AML-193 (cell line): ENCODE measurements at places on chromosomes 2 and 18.

DNA sequence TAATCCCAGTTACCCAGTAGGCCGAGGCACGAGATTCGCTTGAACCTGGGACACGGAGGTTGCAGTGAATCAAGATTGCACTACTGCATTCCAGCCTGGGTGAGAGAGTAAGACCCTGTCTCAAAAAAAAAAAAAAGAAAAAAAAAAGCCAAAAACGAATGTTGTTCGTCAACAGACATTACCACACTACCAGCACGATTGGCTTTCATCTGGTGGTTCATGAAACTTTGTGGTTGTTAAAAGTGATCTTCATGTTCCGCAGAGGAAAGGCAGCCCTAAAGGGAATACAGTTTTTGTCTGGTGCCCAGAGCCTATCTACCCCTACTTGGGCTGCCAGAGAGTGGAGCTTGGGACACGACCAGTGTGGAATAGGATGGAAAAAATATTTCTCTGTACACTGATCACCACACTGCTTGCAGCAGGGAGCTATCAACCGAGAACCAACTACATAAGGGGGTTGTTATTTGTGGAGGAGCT, 13.6 kb upstream of the CXCR4 start:
- no peak for DNase-seq

DNA sequence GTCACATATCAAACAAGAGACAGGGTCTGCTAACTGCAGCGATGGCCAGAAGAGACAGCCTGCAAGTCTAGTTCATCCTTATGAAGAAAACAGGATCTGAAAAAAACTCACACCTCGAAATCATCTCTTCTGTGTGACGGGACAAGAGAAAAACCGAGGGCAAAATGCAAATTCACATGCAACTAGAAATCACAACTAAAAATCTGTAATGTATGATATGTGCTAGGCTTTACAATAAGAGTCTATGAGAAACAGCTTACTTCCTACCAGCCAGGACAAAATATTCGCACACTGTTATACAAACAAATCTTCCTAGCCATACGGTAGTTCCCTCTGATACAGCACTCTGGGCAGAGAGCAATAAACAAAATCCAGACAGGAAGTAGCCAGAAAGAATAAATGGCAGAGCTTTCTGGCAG, 48.8 kb downstream of the ANKRD44 start:
- DNase-seq: no peak

DNA sequence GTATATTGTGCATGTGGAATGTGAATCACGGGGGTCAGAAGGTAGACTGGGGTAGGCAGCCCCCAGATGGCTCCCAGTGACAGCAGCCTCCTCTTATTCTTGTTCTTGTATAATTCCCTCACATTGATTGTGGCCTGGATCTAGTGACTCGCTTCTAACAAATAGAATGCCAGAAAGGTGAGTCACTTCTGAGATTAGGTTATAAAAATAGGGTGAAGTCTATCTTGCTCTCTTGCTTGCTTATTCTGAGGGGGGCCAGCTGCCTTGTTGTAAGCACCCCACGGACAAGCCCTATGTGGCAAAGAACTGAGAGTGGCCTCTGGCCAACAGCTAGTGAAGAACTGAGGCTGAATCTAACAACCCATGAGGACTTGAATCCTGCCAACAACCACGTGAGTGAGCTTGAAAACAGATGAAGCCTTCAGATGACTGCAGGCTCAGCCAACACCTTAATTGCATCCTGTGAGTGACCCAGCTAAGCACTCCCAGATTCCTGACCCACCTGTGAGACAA, 15.6 kb upstream of the RMND5A start:
- no peak for DNase-seq

DNA sequence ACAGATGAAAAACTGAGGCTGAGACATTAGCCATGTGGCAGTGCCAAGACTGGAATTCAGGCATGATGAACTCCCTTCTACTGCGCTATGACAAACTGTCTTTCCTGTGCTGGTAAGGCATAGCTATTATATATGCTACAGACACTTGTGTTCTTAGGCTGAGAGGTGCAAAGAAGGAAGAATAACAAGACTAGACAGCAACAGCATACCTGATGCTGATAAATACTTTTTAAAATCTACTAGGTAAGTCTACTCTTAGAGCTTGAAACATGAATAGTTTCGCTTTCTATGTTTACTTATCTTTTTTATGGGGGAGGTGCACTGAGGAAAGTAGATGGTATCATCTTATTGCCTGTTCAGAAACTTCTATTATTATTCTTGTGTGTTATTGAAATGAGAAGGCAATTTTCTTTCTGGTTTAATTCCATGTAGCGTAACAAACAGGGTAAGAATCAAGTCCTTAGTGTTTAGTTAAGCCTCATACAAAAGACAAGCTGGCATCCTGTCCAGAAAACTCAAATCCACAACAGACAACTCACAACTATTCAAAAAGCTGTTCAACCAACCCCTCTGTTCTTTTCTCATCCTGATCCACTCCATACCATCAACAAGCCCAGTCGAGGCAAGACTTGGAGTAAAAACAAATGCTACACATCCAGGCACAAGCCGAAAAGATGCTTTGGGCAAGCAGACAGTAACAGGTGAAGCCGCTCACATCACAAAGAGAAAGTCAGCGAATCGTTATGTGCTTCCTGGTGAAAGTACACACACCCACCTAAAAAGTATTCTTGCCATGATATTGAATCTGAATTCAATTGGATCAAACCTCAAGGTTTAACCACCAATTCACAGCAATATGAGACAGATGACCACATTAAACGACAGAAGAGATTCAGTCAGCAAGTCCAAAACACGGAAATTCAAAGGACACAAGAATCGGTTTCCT, 1.5 kb downstream of the TTC32 start:
- no peak for DNase-seq

- DNase-seq: no peak
Observed at GRCh38 chr2:181784556-181784955, 104.2 kb upstream of the NEUROD1 start.

GRCh38 chr2:202178346-202178958, 59.9 kb downstream of the SUMO1 start:
- peak; percentile 43 for DNase-seq

- no peak for DNase-seq
Observed at GRCh38 chr18:51257150-51257549, 59.7 kb upstream of the MEX3C start.

DNA sequence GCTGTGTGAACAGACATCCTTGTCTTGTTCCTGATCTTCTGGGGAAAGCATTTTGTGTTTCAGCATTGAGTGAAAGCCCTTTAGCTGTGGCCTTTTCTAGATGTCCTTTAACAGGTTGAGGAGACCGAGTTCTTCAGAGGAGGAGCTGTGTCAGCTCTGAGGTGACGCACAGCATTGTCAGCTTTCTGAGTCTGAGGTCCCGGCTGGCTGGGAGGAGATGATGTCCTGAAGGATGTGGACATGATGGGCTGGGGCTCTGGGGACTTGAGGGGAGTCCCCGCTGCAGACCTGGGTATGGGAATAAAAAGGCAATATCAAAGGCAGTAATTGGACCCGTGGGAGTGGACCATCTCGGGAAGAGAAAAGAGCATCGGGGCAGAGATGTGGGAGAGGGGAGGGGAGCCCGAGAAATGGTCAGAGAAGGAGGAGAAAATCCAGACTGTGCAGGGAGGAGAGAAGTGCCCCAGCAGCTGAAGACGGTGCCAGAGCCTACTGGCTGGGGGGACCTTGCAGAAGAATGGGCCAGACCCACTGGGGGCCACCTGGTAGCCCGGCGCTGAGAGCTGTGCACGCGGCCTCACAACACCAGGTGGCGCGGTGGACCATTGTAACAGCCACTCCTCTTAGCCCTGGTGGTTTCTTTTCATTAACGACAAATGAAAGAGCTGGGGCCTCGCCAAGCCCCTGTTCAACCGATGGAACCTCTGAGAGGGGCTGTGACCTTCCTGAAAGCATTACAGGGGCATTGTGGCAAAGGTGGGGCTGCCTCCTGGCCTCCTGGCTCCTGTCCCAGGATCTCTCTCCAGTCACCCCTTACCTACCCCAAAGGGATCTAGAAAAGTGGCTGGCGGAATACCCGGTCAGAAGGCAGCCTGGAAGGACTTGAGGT, 61.6 kb downstream of the ST3GAL5 start:
- DNase-seq: peak; percentile 58

- peak; percentile 77 for DNase-seq
Observed at GRCh38 chr2:43210467-43211303, 15.7 kb downstream of the ZFP36L2 start.

DNA sequence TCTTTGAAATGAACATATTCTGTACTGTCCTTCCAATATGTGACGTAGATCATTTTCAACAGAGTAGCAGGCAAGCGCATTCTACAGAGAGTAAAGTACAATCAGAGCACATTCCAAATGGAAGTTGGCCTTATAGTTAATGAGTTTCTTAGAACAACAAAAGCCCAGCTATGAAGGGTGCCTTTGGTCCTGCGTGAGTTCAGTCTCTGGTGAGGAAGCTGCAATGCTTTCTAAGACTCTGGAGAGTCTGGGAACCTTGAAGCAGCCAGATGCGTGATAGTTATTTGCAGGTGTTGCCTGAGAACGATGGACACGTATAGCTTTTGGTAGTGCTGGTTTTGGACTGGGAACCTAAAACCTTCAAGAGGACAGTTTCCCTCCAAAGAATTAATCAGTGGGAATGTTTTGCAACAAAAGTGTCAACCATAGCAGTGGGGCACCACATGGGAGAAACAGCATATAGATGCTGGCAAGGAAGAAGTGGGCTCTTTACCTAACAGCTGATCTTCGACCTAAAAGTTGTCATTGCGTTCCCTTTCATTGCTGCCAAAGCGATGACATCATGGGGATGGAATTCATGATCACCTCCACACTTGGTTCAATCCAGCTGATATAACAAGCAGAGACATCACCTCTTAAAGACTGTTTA, 9.3 kb upstream of the SNORC start:
- no peak for DNase-seq

- DNase-seq: no peak
Observed at GRCh38 chr2:55123851-55124269, 73.6 kb upstream of the RTN4 start.

- DNase-seq: no peak
Observed at GRCh38 chr2:214904634-214905033, 95.2 kb upstream of the BARD1 start.

- DNase-seq: peak; percentile 60
Observed at GRCh38 chr2:189580658-189581353, at the start of gene SLC40A1. TSS of gene SLC40A1 (minus strand) at chr2:189580786. CDS start at chr2:189580460, 326 bp downstream.

DNA sequence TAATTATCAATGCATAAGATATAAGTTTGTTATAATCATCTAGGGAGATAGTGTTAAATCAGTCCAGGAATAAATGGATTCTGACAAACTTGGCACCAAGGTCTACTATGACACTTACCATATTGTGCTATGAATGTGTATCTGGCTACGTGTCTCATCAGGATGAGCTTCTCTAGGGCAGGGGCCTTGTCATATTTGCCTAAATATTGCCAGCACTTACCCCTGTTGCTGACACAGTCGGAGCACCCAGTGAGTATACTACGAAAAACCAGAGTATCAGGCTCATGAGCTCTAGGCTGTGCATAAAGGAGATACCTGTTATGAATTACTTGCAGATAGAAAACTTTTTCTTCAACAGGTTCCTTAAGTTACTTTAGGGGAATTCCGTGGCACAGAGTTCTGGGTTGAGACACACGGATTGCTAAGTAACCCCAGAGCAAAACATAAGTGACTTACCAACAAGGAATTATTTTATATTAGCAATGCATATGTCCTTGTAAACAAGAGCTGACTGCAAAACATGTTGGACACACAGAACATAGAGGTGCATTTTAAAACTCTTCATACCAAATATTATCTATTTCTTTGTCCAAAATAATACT, 7.7 kb upstream of the TTC39C start:
- DNase-seq: no peak

GRCh38 chr18:68772268-68772667, 25.6 kb upstream of the CCDC102B start:
- DNase-seq: no peak

- no peak for DNase-seq
Observed at GRCh38 chr2:8279506-8279905, 402.4 kb upstream of the ID2 start.

- DNase-seq: no peak
Observed at GRCh38 chr2:129233751-129234406, 745.6 kb upstream of the RAB6C start.

- no peak for DNase-seq
Observed at GRCh38 chr2:201996006-201996405, 37.6 kb upstream of the FZD7 start.

- DNase-seq: no peak
Observed at GRCh38 chr18:4198956-4199355, 256.2 kb downstream of the DLGAP1 start.

DNA sequence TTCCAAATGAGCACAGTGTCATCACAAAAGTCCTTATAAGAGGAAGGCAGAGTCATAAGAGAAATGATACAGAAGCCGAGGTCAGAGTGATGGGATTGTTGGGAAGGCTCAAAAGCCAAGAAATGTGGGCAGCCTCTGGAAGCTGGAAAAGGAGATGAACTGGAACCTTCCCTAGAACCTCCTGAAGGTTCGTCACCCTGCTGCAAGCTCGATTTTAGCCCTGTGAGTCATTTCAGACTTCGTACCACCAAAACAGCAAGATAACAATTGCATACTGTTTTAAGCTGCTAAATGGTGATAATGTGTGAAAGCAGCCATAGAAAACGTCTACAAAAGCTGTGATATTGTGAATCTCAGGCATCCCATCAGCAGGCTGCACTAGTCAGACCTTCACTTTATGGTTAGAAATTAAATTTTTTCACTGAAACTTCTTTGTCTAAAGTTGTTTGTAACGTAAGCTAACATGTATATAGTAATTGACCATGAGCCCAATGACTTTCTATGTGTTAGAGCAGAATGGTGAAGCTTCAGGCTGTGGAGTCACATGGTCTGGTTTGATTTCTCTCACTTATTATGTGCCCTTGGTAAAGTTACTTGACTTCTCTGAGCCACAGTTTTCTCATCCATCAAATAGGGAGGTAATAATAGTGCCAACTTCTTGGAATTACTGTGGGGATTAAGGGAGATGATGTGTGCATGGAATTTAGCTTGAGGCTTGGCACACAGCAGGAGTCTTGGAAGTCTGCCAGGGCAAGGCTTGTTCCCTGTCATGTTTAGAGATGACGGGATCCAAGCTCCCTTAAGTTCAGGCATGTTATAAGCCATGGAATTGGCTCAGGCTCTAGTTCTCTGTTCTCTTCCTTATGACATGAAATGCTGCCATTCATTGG, 132.0 kb upstream of the CCDC195 start:
- no peak for DNase-seq

GRCh38 chr2:217147818-217148217, 288.0 kb upstream of the TNP1 start:
- DNase-seq: no peak

GRCh38 chr2:192953116-192953515, 758.4 kb upstream of the TMEFF2 start:
- DNase-seq: no peak

DNA sequence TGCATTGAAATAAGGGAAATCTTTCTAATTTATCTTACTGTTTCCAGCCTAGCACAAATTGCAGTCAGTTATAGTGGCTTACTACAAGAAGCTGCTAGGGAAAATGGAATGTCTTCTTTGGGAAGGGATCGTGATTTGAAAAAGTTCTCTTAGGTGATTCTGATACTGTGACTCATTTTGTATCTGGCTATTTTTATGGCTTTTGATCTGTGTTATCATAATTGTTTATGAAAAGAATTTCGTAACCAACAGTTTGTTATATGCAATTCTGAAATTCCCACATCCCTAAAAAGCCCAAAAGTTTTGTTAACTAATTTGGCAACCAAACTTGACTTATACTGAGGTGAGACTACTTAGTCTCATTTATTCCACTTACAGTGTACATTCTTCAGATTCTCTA, 12.4 kb downstream of the PTPN4 start:
- no peak for DNase-seq
